ENCODE measurements at places on chromosomes 12 and 14. TPM values are rescaled to one million over a fixed set of nuclear protein-coding genes. Genes with fewer than 3 reads are reported as not detected.

- no peak for DNase-seq
These were observed 5.5 kb downstream of the CARMIL3 start for GRCh38 chr14:24057271-24057670.

The SLC15A4 gene
- 176 TPM for total RNA-seq

The FAM234B gene
- total RNA-seq = 8.7 TPM

The CLEC9A gene
- not detected for total RNA-seq

- no peak for DNase-seq
These were observed 4.0 kb downstream of the VPS37B start for GRCh38 chr12:122891661-122892525.

The ADAM21 gene
- not detected for total RNA-seq

GRCh38 chr12:93177208-93178153 lies 200.2 kb upstream of the NUDT4 start:
- no peak for DNase-seq

DNA sequence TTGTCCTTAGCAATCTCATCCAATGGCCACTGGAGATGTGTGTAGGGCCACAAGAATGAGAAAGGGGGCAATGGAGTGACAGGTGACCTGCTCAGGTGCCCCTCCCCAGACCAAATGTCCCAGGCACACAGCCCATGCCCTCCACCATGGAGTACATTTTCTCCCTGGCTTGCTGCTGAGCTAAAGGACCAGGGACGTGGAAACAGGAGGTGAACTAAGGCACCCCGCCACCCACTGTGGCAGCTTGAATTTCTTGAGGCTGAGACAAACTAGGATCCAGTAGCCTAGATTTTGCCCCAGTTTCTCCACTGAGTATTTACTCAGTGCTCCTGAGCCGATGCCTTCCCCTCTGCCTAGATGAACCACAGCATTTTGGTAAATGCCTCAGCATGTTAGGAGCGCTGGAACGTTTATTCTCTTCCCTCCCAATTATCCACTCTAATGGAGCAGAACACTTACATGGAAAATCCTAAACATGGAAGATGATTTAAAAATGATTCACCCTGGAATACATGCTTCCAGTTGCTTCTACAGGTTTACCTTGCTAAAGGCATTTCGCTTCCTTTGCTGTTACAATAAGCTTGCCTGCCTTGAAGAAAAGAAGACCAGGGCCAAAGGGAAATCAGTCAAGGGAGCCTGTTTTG lies 198.0 kb downstream of the ZFP36L1 start:
- no peak for DNase-seq

The PRIMA1 gene
- not detected for total RNA-seq

The DBX2 gene
- not detected for total RNA-seq

DNA sequence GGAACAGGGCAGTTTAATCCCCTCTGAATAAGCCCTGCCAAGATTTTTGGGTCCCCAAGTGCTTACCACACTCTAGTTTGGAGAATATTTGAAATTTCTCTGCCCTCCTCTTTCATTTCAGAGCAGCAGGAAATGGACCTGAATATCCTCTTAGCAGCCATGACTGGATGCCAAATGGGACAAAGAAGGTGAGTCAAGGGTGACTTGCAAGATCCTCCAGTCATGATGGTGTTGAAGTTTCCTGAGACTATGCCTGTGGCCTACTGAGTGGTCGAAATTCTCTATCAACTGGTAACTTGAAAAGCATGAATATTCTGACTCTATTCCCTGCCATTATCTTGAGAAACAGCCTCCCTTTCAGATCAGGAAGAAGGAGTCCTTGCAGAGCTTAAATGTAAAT lies 1674.7 kb upstream of the SEL1L start:
- no peak for DNase-seq

GRCh38 chr12:48824112-48824511 lies 5.8 kb downstream of the CACNB3 start:
- no peak for DNase-seq

The HCAR2 gene
- total RNA-seq = 1.5 TPM

GRCh38 chr12:126856958-126857357 lies 1410.0 kb upstream of the TMEM132C start:
- no peak for DNase-seq

- DNase-seq = no peak
These were observed 271.6 kb downstream of the FBXL14 start for GRCh38 chr12:1322821-1323220.
